Vagina (tissue), 2 donors: ENCODE measurements at places on chromosomes 1 and 21.

DNA sequence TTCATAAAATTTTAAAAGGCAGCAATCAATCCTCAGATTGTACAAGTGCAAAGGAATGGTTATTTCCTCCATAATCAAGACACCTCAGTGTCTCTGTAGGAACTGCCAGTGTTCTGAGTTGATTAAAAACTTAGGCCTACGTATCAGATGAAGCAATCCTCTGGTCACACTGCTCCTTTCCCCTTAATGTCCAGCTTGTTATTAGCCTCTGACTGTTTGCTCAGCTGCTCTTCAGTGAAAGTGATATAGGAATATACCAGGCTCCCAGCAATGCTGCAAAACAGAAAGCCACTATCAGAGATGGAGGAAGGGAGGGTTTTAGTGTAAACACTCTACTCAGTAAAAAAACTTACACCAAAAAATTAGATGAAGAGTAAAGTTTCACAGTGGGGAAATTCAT lies 49.8 kb downstream of the SLC35D1 start:
- H3K4me3 ChIP-seq, result no peak overlapping the region
- H3K36me3 ChIP-seq, result peaks cover 16% of the 10 kb centered on the region
- H3K27me3 ChIP-seq, result no peaks in the 10 kb centered on the region
- H3K4me1 ChIP-seq, result peaks cover 15% of the 10 kb centered on the region
- DNase-seq, result no peak

DNA sequence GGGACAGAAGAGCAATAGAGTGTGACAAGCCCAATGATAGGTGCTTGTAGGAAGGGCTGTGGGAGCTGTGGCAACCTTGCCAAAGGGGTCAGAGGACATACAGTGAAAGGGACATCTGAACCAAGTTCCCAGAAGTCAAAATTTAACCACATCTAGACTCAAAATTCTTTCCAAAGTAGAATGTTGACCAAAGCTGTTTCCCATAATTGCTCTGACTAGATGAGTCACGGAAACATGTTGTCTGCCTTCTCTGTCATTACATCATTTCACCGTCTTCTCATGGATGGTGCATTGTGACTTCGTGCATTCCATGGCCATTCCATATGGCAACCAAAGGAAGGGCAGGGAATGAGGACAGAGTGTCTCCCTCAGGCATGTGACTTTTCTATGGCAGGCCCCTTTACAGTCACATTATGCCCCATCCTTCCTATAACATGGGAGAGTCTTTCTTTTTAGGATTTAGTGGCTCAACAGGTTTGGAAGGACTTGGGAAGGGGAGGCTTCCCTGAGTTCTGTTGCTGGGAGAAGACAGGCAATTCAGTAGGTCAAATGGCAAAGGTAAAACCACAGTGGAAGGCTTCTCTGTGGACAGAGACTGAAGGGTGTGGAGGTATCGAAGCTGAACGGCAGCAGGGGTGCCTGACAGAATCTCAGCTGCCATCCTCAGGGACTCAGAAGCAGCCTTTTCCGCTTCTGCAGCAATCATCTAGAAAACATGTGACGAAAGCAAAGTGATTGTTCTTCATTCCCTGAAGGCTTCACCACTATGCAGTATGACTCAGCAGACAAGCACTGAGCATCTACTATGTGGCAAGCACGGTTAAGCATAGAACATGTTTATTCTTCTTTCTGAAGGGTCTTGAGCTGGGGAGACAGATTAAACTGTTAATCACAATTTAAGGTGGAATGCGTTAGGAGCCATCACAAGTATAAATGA lies 24.7 kb downstream of the NPHS2 start:
- H3K4me1 ChIP-seq, result no peaks in the 10 kb centered on the region
- H3K4me3 ChIP-seq, result no peak overlapping the region
- no peaks in the 10 kb centered on the region for H3K36me3 ChIP-seq
- H3K27me3 ChIP-seq, result no peaks in the 10 kb centered on the region
- DNase-seq, result no peak

DNA sequence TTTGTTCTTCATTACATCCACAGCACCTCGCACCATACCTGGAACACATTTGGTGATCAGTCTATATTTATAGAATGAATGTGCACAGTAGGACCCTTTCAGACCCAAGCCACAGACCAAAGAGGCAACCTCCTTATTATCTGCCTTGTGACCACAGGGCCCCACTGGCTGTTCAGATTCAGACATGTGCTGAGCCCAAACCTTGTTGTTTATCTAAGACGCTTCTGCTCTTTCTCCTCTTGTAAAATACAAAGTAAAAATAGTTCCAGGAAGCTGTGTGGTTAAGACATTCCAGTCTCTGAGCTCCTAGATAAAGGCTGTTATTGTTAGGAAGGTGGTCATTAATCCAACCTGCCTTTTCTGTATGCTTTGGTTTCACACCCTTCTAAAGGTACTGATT lies 3.6 kb upstream of the SCMH1 start:
- no peak overlapping the region for H3K27ac ChIP-seq
- H3K4me1 ChIP-seq, result peaks cover 13% of the 10 kb centered on the region
- DNase-seq, result no peak
- H3K36me3 ChIP-seq, result no peaks in the 10 kb centered on the region
- no peaks in the 10 kb centered on the region for H3K27me3 ChIP-seq

DNA sequence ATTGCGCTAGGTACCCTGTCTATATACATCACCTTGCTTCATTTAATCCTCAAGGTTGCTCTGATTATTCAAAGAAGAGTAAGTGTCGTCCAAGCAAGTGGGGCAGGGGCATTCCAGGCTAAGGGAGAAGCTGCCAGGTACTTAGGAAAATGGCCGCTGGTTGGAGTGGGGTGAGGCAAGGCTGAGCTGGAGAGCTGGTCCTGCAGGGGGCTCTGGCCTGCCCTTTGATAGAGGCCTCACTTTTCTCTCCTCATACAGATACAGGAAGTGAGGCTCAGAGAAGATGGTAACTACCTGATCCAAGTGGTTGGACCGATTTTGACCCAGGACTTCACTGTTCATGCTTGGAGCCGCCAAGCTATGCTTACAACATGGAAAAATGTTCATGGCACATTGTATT lies 86.9 kb upstream of the ZBTB40 start:
- H3K4me3 ChIP-seq, result no peak overlapping the region
- no peaks in the 10 kb centered on the region for H3K27me3 ChIP-seq
- H3K36me3 ChIP-seq, result no peaks in the 10 kb centered on the region
- no peaks in the 10 kb centered on the region for H3K4me1 ChIP-seq
- H3K27ac ChIP-seq, result no peak overlapping the region
- DNase-seq, result no peak

DNA sequence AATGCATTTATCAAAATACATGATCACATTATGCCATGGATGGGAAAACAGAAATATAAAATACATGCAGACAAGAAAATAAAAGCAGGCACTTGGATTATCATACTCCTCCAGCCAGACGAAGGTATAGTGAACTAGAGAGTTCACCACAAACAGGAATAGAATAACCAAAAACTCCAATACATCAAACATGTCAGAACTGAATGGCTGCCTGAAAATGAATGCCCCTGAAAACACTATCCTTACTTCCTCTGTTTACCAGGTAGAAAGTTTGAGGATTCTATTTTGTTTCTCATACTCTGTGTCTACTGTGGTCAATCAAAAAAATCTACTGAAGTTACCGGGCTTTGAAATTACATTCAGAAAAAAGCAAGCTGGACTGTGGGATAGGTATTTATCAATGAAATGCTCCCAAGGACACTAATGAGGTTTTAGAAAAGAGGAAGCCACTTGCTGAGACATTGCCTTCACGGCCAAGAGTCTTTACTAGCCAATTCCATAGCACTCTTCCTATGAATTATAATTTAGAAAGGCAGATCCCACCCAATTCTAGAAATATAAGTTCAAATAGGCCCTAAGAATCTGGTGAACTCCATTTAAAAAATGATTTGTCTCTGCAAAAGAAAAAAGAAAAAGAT lies 197.7 kb downstream of the SMYD3 start:
- H3K27me3 ChIP-seq, result no peaks in the 10 kb centered on the region
- no peaks in the 10 kb centered on the region for H3K4me1 ChIP-seq
- no peak overlapping the region for H3K27ac ChIP-seq
- no peaks in the 10 kb centered on the region for H3K36me3 ChIP-seq
- H3K4me3 ChIP-seq, result no peak overlapping the region
- no peak for DNase-seq

DNA sequence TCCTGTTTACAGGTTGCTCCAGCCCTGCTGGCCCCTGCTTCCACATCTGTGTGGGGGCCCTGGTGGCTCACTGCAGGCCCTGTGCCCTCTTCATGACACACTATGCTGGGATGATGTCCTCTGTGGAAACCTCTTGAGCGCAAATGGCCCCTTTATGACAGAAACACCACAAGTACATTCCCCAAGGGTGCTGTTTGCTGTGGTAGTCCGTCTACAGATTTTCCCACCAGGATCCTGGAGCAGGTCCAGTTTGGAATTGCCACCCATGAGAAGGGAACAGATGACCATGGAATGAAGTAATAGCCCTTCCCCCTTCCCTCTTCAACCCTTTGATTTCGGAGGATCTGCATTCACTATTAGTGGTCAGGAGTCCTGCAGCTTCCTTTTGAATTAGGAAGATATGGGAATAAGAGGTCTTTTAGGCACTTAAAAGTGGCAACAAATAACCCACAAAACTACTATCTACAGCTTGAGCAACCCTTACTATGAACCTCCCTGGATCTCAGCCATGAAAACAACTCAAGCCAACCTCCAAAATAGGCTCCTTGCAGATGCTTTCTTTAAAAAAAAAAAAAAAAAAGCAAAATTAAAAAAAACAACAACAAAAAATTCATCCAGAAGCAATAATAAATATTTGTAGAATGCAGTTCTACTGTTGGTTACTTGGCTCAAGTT lies 121.9 kb upstream of the TSPAN2 start:
- no peaks in the 10 kb centered on the region for H3K36me3 ChIP-seq
- no peak overlapping the region for H3K4me3 ChIP-seq
- H3K27ac ChIP-seq, result no peak overlapping the region
- no peaks in the 10 kb centered on the region for H3K27me3 ChIP-seq
- no peaks in the 10 kb centered on the region for H3K4me1 ChIP-seq

DNA sequence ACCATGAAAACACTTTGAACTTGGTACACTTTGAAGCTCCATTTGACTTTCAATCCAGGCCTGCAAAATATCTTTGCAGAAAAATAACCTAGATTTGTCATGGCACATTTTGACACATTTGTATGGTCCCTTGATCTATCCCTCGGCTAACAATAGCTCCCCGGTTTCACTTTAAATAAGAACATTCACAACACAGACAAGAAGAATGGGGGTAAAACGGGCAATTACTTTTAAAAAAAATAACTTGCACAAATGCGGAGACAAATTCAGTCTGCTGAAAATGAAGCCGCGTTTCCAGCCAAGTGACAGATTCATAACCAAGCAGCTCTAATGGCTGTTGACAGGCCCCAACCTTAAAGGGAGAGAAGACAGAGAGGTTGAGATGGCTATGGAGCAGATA lies 218.2 kb downstream of the NPHP4 start:
- H3K36me3 ChIP-seq, result no peaks in the 10 kb centered on the region
- no peaks in the 10 kb centered on the region for H3K27me3 ChIP-seq

GRCh38 chr1:246020211-246020954 lies 486.7 kb downstream of the SMYD3 start:
- no peak overlapping the region for H3K27ac ChIP-seq
- H3K4me1 ChIP-seq, result no peaks in the 10 kb centered on the region
- no peaks in the 10 kb centered on the region for H3K36me3 ChIP-seq
- no peak for DNase-seq

- no peak overlapping the region for H3K4me3 ChIP-seq
- DNase-seq, result no peak
- no peaks in the 10 kb centered on the region for H3K36me3 ChIP-seq
- peaks cover 42% of the 10 kb centered on the region for H3K4me1 ChIP-seq
- H3K27ac ChIP-seq, result no peak overlapping the region
- no peaks in the 10 kb centered on the region for H3K27me3 ChIP-seq
Observed at GRCh38 chr1:47930210-47930840, 66.9 kb downstream of the TRABD2B start.
